Renal cortical epithelial cell (primary cell): ENCODE measurements at places on chromosomes 2 and 18.
A peak's percentile ranks its signal among the peaks of the same experiment; 100 is the strongest.

GRCh38 chr2:208240619-208241209, 14.2 kb downstream of the IDH1 start:
- peak; percentile 17 for DNase-seq

DNA sequence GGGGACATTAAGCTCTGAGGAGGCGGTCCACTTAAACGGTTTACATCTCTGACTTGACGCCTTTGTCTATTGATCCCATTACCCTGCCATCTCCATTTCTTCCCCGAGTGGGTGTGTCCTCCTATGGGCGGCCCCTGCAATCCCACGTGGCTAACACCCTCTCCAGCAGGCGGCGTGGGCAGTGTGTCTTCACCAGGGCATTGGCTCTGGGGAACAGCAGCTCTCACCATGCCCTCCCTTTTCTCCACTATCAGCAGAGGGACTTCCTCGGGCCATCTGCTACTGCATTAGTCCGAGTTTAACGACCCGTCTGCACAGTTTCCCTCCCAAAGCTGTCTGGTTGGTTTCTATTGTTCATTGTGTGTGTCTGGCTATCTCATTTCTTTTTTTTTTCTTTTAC, 511.9 kb upstream of the NRP2 start:
- no peak for DNase-seq

DNA sequence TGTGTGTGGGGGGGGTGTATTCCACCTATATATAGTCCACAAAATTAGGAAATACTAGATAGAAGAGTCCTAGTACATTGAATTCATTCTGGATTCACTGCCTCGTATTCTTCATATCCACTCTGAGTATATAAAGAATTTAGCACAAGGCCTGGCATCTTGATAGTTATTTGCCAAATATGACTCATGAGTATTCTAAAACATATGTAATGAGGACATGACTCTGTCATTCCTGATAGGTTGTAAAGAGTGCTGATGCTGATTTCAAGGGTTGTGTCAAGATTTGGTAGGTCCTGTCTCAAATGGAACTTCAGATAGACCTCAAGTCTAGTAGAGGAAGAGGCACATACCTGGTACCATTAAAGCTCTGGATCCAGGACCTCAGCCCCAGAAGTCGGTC, 173.4 kb upstream of the BOD1L2 start:
- no peak for DNase-seq

GRCh38 chr18:9619056-9619455, 4.7 kb upstream of the PPP4R1 start:
- DNase-seq: no peak

- no peak for DNase-seq
These were observed 5.2 kb downstream of the PROC start for GRCh38 chr2:127423478-127423843.

- DNase-seq: no peak
These were observed 35.6 kb downstream of the FAM124B start for GRCh38 chr2:224366267-224366844.

- no peak for DNase-seq
These were observed 76.8 kb downstream of the POU3F3 start for GRCh38 chr2:104930732-104931131.

- no peak for DNase-seq
These were observed 1.0 kb downstream of the FAM178B start for GRCh38 chr2:96985181-96985945.

- DNase-seq: peak; percentile 89
These were observed 101.7 kb downstream of the ANKRD44 start for GRCh38 chr2:197208841-197209240.

DNA sequence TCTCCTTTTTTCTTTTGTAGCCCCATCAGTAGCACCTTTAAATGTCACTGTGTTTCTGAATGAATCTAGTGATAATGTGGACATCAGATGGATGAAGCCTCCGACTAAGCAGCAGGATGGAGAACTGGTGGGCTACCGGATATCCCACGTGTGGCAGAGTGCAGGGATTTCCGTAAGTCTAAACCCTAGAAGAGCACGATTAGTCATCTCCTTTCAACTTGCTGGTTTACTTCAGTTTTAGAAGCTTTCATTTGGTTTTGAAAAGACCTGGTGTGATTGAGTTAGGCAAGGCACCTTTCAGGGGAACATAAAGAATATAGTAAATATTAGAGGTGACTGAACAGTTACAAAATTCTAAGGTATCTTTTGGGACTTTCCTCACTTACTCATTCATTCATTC, 72.2 kb upstream of the TMEM87B start:
- no peak for DNase-seq

GRCh38 chr2:128293870-128294455, 24.7 kb downstream of the HS6ST1 start:
- no peak for DNase-seq
